ENCODE measurements at places on chromosomes 6 and 20.
A peak's percentile ranks its signal among the peaks of the same experiment; 100 is the strongest.

DNA sequence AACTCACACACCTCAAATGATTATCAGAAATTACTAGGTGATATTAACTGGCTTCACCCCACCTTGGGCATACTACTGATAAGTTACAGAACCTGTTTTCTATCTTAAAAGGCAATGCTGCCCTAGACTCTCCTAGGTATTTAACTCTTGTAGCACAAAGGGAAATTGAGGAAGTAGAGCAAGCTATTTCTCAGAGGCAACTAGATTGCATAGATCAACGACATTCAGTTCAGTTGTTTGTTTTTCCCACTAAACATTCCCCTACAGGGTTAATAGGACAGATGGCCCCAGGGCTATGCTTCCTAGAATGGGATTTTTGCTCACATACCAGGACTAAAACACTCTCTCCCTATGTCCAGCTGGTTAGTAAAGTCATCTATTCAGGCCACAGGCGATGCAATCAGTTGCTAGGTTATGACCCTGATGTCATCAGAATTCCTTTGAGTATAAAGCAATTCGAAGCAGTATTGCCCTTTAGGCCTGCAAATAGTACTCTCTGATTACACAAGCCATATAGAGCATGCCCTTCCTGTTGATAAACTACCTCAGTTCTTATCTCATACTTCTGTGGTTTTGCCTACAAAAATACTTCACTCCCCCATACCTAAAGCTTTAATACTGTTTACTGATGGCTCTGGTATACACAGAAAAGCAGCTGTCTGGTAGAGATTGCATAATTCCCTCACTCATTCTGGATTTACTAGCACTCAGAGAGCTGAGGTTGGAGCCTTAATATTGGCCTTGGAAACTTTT is 67.4 kb upstream of the ASCC3 start:
- no peak for DNase-seq

GRCh38 chr6:103036846-103037245 is 1643.3 kb downstream of the GRIK2 start:
- DNase-seq: no peak

DNA sequence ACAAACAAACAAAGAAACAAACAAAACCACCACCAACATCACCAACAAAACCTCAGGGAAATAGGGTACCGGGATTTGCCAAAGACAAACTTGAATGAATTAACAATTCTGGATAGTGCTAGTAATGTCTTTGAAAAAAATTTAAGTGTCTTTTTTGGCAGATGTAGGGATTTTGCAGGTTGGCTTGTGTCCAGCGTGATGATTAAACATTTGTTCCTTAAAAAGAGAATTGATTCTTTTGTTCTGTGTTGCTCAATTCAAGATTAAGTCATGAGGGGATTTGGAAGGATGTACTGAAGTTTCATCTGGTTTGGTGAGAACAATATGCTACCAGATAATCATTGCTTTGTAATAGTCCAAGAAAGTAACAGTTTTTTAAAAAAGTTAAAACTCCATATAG is 125.1 kb upstream of the HS3ST5 start:
- DNase-seq: no peak

DNA sequence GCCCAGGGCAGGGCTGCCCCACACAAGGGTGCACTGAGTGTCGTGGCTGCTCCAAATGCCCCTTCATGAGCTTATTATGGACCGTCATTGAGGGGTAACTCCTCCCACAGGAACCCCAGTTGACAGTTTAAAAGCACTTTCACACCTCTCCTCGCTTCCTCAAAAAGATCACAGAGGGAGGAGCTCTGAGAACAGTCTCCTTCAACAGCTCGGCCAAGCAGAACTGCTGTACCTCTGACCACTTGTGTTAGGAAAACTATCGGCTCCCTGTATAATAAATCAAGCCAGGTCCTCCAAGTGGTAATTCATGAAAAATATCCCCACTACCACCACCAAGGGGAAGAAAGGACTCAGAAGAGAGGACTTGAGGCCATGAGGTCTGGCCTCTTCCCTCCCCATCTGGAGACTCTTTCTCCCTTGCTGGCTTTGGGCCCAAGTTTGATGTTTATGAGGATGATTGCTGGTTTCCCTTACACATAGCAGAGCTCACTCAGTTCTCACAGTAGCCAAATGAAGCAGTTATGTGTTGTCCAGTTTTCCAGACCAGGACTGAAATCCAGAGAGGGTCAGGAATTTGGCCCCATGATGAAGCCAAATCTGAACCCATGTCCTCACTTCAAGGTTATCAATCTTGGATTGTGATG is 8.7 kb downstream of the SNX21 start:
- DNase-seq: peak; percentile 51

GRCh38 chr6:144652292-144652891 is 367.3 kb downstream of the UTRN start:
- no peak for DNase-seq

DNA sequence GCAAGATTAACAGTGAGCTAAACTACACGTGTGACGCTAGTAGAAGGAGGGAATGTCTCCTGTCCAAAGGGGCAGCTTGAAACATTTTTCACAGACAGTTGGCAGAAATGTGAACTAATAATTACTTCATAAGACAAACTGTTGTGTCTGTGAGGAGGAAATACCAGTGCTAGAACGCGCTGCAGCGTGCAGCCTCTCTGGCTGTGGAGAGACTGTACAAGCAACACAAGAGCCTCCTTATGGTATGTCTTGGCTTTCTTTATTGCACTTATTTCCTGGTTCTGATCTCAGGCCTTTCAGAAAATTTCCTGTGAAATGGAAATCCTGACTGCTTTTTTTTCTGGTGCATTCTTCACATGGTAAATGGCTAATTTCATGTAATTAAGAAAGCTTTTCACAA is 25.3 kb upstream of the TIAM2 start:
- no peak for DNase-seq

DNA sequence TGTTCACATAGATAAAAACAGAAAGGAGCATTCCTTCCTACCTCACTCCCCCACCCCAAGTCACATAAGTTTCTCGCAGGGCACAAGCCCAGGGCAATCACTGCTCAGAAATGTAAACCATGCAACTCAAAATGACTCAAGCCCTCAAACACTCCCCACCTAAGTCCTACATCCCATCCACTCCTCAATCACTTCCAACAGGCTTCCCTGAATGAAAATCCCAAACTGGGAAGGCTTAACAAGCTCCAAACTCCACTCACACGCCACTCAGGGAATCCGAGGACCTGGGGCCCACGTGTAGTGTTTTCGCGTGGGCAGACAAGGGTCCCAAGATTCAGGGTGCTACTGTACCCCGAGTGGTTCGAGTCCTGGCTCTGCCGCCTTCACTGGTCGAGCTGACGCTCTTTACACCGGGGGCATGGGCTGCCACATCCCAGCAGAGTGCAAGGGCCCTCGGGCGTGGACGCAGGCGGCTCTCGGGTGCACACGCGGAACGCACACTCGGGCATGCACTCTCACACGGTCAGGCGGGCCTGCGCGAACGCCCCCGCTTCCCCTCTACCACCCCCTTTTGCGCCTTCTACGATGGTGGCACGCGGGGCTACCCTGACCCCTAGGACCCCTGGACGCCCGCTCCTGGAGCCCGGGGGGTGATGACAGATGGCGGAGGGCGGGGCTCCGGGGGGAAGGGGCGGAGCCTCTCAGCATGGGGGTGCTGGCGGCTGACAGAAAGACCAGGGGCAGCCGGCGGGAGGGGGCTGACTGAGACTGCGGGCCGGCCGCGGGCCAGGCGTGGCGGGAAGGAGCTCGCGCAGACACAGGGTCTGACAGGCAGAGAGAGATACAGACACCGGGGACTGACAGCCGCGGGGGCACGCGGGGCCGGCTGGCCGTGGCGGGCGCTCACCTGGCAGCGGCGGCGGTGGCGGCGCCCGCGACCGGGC is 657 bp downstream of the ZHX3 start:
- DNase-seq: peak; percentile 40

DNA sequence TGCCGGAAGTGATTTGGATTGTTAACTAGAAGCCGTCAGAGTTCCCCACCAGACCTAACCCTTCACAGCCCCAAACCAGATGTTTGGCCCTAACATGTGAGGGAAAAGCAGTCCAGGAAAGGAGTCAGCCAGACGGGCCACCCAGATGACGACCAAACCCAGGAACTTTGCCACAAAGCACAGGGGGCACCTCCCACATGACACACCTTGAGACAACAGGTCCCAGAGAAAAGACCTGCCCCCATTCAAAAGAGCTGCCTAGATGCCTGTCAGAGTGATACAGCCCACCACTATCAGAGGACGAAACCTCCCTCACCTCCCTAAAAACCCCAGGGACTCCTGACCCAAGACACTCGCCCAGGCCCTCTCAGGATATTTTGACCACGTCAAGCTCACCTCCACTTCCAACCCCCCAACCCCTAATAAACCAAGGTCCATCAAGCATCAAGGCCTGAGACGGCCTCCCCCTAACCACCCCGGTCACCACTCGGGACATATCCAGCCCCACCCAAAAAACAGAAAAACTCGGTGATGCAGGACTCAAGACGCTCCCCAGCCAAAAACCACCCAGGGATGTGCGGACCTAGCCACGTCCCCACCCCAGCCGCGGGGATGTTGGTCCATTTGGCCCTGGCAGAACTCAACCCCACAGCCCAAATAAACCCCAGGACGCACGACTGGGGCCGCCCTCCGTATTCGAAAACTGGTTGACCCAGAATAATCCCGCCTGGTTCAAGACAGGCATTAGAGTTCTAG is 662 bp downstream of the ZNF343 start:
- DNase-seq: peak; percentile 27

DNA sequence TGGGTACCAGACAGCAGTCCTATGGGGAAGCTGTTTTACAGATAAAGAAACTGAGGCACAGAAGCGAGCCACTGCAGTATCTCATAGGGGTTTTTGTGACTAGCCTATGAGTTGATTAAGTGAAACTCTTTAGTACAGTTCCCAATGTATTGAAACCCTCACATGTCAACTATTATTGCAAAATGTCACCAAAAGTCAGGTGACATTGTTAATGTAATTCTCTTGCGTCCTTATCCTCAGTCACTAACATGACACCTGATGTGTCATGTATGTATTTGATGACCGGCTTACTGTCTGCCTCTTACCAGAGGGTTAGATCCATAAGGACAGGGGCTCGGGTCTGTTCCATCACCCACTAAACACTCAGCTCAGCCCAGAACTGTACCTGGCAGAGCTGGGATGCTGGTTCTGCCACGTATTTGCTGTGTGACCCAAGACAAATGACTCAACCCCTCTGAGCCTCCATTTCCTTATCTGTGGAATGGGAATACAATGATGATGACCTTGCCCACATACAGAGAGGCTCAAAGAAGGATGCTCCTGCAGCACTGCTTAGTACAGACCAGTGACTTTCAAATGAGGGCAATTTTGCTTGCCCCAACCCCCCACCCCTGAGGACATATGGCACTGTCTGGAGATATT is 32.9 kb downstream of the PREX1 start:
- DNase-seq: peak; percentile 52

GRCh38 chr6:150491131-150491810 is 108.4 kb upstream of the PLEKHG1 start:
- peak; percentile 6 for DNase-seq

DNA sequence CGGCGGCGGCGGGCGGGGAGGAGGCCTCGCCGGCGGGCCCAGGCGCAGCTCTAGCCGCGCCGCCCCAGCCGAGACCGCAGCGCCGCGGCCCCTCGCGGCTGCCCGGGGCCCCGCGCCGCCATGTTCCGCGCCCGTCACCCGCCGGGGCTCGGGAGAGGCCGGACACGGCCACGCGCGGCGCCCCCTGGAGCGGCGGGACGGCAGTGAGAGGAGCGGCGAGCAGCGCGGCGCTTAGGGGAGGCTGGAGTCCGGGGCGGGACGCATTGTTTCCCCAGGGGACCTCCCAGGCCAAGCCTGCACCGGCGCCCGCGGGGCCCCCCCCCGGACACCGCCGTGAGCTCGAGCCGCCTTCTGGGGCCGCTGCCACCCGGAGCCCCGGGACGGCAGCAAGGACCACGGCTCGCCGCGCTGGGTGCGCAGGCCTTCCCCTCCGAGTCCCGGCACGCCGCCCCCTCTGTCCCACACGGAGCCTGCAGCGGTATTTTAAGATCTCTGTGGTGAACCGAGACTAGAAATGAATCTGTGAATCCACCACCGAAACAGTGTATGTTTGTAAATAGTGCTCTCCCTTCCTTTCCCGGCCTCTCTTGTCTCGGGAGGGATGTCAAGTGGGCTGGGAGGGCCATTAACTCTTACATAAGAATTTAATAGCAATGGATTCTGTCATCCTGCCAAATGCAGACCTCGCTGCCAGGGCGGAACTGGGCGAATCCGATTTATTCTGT is 424 bp upstream of the KIF13A start:
- peak; percentile 78 for DNase-seq

GRCh38 chr20:47506335-47506734 is 4.6 kb downstream of the NCOA3 start:
- no peak for DNase-seq

GRCh38 chr6:45441851-45442453 is 64.2 kb upstream of the SUPT3H start:
- DNase-seq: peak; percentile 94

DNA sequence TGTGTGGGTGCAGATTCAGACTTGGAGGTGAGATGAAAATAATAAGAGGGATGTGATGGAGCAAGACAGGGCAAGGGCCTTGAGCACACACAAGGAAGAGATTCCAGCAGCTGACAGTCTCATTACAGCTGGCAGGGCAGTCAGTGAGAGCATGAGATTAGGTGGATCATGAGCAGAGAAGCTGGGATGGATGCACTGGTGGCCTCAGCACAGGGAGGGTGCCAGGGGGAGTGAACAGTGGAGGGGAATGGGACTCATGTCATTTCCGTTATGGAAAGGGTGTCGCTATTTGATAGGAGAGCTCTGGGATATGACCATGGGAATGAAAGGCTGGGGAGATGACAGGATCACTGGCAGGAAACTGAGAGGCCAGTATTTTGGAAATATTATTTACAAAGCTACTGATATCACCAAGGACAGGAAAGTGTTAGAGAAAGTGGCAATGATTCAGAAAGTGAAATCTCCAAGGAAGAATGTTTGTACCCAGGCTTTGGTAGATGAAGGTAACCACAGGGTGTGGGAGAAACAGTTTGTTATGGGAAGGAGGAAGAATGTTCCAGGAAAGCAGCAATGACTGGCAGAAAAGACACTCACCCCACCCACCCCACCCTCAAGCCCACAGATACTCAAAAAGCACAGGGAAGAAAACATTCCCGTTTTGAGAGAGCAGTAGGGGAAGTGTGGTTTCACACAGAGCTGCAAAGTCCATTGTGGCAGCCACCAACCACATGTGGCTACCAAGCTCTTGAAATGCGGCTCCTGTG is 214.7 kb upstream of the PROKR2 start:
- peak; percentile 62 for DNase-seq

- DNase-seq: peak; percentile 88
Observed at GRCh38 chr6:148177589-148178233, 164.9 kb upstream of the SASH1 start.

- DNase-seq: no peak
Observed at GRCh38 chr6:7587631-7588100, 2.3 kb upstream of the SNRNP48 start.

DNA sequence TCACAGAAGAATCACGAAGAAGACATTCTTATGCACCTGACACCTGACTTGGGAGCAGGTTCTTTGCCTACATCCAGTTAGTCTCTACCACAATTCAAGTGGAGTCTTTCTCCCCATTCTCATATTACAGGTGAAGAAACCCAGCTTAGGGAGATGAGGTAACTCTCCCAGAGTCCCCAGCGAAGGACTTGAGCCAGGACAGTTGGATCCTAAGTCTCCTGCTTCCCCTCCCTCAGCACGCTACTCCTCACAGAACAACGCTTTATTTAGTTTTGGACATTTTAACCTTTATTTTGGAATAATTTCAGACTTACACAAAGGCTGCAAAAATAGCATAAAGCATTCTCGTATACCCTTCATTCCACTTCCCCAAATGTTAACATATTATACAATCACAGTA is 824 bp upstream of the CSTL1 start:
- no peak for DNase-seq

All from suppressor macrophage treated with lipopolysaccharide for 1 hour (primary cell).